ENCODE measurements at places on chromosomes 6 and 20.

GRCh38 chr20:19433371-19434350 lies 221.2 kb downstream of the SLC24A3 start:
- DNase-seq = no peak

GRCh38 chr6:156175971-156176421 lies 601.2 kb upstream of the ARID1B start:
- no peak for DNase-seq

DNA sequence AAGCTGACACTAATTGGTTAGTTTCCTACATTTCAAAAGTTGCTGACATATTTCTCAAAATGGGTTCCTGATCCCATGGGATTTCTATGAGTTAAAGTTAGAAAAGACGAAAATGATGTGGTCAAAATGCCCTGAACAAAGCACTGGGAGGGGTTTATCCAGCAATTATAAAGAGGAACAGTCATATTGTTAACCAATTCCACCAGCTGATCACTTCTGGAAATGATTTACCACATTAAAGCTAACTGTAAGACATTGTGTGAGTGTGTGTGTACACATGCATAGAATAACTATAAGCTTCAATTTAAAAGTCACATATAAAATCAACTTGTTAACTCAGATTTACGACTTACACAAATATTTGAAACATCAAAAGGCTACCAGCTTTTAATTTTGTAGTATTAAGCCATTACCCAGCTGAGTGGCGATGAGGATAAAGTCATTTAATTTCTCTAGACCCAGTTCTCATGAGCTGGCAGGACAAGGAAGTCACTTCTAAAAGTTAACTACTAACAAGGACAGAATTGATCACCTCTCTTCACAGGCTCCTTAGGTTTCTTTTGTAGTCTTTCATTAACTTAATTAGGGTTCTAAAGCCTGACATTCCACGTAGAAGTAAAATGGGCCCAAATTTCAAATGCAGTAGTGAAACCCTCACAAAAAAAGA lies 40.4 kb downstream of the MAN1A1 start:
- no peak for DNase-seq

GRCh38 chr20:1876975-1877608 lies 18.1 kb upstream of the SIRPA start:
- DNase-seq = no peak

- no peak for DNase-seq
Observed at GRCh38 chr6:5626727-5627426, 365.6 kb downstream of the FARS2 start.

DNA sequence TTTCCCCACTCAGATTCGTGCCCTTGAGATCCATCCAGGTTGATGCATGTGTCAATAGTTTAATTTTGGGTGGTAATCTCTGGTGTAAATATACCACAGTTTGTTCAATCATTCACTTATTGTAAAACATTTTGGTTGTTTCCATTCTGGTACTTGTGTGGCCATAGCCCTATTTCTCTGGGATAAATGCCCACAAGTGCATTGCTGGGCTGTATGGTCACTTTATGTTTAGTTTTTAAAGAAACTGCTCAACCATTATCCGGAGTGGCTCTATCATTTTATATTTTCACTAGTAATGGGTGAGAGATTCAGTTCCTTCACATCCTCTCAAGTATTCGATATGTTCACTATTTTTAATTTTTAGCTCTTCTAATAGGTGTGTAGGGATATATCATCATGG lies 60.7 kb upstream of the RNF24 start:
- no peak for DNase-seq

DNA sequence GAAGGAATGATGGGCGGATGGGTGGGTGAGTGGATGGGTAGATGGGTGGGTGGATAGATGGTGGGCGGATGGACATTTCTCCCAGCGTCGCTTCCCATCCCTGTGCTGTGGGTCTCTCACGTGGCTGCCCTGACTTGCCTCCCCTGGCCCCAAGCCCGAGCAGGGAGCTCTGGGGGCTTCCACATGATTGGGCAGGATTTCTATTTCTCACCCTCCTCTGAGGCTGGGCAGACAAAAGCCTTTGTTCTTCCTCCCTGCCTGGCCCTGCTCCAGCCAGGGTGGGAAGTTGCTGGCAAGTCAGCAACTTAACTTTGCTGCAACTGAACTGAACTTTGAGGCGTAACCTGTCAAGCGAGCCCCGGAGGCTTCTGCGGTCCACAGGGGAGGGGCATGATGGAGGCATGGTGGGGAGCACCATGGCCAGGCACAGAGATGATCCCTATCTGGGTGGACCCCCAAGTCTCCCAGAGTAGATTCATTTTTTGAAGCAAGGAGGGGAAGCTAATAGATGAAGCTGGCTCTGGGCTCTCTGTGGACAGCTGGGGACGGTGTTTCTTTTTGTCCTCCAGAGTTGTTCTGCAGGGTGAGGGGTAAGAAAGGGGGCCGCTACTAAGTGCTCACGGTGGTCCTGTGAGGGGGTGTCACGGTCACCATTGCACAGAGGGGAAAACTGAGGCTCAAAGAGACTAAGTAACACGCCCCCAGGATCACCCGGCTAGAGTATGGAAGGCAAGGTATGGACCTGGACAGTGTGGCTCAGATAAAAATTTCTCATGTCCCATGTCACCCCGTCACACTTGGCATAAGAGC lies 140.1 kb downstream of the CEBPB start:
- no peak for DNase-seq

GRCh38 chr6:76888351-76888750 lies 574.9 kb downstream of the HTR1B start:
- DNase-seq = peak; percentile 41

DNA sequence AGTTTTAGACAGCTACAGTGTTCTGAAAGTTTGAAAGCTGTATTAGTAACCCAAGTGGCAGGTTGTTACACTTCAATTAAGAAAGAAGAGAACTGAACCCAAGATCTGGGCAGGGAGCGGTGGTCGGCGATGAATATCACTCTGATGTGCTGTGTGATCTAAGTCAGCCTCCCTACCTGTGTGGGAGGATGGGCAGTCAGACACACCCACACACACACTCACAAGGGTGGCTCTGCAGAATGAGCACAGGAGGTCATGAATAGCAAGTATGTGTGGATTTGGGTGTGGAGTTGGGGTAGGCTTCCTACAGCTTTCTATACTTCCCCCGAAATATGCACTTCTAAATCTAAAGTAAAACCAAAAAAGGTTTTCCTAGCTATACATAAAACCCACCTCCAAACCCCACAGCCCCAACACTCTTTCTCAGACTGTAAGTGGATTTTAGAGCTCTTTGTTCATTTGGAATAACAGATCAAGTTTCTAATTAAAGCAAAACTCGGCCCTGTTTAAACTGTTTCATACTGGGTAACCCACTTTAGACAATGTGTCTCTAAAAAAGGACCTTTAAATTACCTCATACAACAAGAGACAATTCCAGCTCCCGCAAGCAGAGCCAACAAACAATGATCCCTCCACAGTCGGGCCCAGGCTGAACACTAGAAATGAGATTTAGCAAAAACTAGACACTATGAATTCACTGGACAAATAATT lies 19.4 kb downstream of the TNFRSF21 start:
- no peak for DNase-seq

GRCh38 chr20:46770330-46771194 lies 61.1 kb downstream of the SLC2A10 start:
- DNase-seq = no peak

GRCh38 chr20:31968291-31969126 lies 558 bp downstream of the XKR7 start:
- peak; percentile 89 for DNase-seq

DNA sequence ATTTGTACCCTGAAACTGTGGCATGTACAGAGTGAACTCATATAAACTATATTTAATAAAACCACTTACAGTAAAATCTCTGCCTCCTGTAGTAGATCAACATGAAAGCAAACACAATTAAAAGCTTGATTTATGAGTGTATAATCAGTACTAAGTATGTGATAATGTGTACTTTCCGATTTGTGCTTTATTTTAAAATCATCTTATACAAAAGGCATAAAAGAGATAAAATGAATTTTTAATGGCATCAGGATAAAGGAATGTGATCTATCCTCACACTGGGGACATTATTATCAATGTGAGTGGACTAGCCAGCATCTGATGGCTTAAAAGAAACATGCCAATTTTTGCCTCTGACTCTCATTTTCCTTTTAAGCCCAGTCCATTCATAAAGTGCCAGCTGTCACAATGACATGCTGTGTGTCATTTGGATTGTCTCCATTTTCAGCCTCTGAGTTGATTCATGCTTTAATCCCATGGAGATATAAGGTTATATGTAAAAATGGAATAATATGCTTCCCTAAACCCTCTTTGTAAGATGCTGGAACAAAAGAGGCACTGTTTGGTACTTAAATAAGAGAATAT lies 831.6 kb upstream of the EYS start:
- no peak for DNase-seq

DNA sequence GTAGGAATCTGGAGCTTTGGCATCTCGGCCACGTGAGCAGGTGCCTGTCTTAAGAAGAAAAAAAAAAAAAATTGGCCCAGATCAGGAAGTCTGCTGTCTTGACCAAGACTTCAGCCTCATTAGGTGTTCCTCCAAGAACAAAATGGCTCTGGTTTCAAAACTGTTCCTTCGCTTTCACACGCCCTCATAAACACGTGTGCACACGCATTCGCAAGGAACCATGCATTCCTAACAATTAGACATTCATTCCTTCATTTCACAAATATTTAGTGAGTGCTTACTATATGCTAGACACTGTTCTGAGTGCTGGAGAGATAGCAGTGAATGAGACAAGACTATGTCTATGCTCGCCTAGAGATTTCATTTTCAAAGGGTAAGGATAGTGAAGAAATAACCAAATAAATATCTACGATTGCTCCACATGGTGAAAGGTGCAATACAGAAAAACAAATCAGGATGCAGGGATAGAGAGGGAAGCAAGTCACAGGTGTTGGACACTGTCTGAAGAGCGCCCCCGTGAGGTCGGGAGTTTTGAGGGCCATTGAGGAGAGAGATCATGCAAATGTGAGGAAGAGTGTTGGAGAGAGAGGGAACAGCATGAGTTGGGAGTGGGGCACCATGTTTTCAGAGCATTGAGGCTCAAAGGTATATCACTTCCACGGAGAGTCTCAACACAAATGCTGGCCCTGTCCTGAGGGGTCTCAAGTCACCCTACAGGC lies 53.3 kb downstream of the CCDC170 start:
- no peak for DNase-seq

DNA sequence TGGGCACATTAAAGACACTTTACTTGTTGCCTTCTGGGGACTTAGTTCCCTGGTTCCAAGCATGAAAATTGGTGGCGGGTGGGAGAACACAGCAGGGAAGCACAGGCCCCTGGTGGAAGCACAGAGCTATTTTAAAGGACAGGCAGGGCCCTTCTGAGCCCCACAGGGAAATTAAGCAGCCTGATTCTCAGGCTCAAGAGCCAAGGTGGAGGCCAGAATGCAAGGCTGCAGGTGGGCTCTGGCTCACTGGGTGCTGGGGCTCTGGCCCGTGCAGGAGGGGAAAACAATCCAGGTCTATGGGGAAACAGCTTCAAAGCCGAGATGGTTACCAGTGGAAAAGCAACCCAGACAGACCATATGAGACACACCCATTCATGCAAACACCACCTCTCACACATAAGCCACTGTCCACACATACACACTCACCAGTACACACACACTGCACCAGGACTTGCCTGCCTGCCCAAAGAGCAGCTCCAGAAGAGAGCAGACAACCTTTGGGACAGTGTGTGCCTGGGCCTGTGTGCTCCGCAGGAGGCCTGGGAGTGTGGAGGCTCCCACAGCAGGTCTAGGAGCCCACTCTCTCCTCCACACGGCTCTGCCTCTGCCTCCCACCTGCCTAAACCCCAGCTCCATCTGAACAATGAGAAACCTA lies 30.6 kb downstream of the TFEB start:
- DNase-seq = no peak

- DNase-seq = no peak
Observed at GRCh38 chr6:150639823-150640331, 40.2 kb downstream of the PLEKHG1 start.

GRCh38 chr6:166476061-166476591 lies 93.4 kb upstream of the MPC1 start:
- DNase-seq = no peak

GRCh38 chr20:35595901-35596300 lies 19.7 kb upstream of the SPAG4 start:
- DNase-seq = no peak

- DNase-seq = no peak
Observed at GRCh38 chr20:57076152-57076652, 190.2 kb downstream of the BMP7 start.

- DNase-seq = no peak
Observed at GRCh38 chr6:78192057-78192456, 539.2 kb downstream of the MEI4 start.

DNA sequence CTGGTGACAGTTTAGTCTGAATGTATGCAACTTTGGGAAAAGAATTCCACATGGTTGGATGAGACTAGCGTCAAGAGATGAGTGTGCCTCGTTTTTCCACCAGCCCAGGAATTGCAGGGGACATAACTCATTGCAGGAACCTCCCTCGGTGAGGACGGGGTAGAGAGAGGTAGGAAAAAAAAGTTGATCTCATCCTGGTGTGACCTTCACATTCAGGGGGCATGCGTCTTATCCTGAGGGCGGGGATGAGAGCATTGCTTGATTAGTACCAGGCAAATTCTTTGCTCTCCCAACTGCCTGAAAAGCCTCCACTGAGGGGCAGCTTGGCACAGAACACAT lies 11.8 kb downstream of the TLDC2 start:
- DNase-seq = no peak

GRCh38 chr20:36571564-36572504 lies 1.6 kb upstream of the TGIF2 start:
- no peak for DNase-seq

Measured in muscle of arm (tissue), 14 donors.